ENCODE measurements at places on chromosomes 5 and 9.

DNA sequence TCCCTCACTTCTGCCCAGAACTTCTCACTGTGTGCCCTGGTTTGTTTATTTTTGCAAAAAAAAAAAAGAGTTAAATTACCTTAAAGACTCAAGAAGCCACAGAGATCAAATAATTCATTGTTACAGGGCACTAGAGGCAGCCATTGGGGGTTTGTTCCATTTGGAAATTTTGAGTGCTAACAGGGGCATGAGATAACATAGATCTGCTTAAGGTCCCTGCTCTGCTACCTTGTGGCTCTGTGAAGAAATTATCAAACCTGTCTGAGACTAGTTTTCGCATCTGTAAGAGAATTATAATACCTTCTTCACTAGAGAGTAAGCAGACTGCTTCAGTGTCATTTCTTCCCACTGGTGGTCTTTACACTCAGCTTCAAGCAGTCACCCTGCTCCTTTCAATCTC is 394 bp downstream of the TLR4 start:
- DNase-seq, result no peak

DNA sequence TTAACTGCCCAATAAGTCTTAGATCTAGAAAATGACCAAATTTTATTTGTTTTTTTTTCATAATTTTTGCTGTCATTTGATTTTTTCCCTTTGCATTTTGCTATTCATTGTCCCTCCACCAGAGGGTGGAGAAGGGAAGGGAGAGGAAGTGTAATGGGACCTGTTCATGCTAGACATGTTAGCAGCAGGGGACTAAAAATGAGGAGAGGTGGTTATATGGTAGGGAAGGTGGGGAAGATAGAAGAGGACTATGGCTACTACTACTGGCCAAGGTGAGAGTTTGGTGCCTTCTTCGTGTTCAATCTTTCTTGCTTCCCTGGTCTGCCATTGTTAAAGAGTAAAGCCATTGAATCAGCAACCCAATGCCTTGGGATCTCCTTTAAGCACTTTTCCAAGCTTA is 6.4 kb downstream of the GRIA1 start:
- DNase-seq, result no peak

GRCh38 chr5:147234825-147235635 is at the start of gene STK32A:
Gene STK32A, plus strand, starts transcription at chr5:147235026. Its CDS starts 4,609 bp downstream, at chr5:147239635.
- no peak for DNase-seq

DNA sequence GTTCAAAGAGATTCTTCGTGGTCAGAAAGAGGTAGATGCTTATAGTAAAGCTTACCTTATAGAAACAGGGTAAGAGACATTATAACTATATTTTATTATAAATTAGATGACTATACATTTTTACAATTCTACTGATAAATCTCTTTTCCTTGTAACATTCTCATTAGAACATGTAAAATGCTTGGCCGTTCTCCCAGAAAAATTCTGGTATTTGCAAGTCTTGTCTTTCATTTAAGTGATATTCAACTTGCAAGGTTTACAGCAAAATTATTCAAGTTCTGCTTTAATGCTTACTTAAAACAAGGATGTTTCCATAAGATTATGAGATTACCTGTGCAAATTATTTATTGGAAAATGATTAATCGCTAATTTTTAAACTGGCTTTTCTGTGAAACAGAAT is 41.3 kb upstream of the CDH18 start:
- DNase-seq, result no peak

GRCh38 chr9:37974506-37975173 is 70.7 kb upstream of the SLC25A51 start:
- no peak for DNase-seq

GRCh38 chr5:43498581-43498980 is 14.9 kb upstream of the TMEM267 start:
- DNase-seq, result no peak

DNA sequence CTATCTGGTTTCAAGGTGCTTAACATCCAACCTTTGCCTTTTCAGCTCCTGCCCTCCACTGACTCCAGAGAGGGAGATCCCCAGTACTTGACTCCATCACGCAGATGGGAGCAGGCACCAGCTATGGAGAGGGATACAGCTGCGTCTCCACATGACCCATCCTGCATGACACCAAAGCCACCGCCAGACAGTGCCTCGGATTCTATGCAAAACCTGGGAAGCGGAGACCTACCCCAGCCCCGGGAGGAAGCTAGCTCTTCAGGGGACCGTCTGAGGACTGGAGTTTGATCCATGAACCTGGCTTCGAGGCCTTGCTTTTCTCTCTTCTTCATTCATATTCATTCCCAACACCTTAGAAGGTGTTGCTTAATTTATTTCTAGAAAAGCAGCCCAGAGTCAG is 24.8 kb downstream of the HRH2 start:
- DNase-seq, result no peak

GRCh38 chr5:543351-543750 is 19.1 kb upstream of the SLC9A3 start:
- DNase-seq, result no peak

DNA sequence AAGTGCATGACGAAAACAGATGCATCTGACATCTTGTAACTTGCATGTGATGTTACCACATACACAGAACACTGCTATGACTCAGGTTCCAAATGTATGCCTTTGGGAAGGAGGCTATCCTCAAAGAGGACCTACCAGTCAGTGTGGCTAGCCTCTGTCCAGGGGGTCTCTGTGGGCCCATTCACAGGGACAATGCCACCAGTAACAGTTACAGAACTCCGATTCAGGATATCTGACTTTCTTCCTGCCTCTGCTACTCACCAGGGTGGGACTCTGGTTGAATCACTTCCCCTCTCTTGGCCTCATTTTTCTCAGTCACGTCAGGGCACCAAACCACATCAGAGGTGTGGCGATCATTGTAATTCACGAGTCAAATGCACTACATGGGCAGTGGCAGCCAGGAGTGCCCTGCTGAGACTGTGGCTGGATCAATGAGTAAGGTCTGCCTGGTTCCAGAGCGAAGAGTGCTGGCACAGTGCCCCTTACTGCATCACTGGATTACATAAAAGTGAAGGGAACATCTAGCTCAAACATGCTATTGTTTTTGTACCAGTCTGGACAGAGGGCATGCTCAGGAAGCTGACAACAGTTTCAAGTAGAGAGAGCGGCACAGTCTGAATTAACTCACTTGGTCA is 13.2 kb downstream of the ATOX1 start:
- DNase-seq, result no peak

- DNase-seq, result no peak
Observed at GRCh38 chr5:69030358-69031062, 63.3 kb upstream of the SLC30A5 start.

DNA sequence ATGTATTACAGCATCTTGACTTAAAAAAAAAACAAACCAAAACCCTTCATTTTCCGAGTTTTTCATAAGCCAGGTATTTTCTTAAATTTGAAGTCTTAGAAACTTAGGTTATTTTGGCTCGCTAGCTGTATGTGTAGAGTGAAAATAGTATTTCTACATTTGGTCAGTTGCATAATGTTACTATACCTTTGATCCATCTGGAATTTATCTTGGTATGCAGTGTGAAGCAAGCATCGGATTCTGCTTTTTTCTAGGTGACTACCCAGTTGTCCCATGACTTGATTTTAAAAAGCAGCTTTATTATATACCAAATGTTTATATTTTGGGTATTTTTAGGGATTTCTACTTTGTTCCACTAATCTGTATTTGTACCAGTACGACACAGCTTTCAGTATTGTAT is 27.7 kb downstream of the UBAP1 start:
- DNase-seq, result no peak

Measured in activated naive CD4-positive, alpha-beta T cell (primary cell).